NCI-H1417 treated with DMSO at 0.1 percent for 48 hours (cell line): ENCODE measurements at places on chromosomes 6 and 20.

DNA sequence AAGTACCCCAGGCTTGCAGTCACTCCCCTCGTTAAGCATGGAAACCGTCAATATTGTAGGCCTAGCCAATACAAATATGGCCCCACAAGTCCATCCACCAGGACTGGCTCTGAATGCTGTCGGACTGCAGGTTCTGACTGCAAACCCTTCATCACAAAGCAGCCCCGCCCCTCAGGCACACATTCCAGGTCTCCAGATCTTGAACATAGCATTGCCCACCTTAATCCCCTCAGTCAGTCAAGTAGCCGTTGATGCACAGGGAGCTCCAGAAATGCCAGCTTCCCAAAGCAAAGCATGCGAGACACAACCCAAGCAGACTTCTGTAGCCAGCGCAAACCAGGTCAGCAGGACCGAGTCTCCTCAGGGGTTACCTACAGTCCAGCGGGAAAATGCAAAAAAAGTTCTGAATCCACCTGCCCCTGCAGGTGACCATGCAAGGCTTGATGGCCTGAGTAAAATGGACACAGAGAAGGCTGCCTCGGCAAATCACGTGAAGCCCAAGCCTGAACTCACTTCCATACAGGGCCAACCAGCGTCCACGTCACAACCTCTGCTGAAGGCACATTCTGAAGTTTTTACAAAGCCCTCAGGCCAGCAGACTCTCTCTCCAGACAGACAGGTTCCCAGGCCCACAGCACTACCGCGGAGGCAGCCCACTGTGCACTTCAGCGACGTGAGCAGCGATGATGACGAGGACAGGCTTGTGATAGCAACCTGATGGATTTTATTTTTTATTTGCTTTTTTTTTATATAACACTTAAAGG lies 126.2 kb upstream of the EDN1 start:
- DNase-seq: no peak

GRCh38 chr6:37029249-37029971 lies 24.0 kb downstream of the FGD2 start:
- no peak for DNase-seq

GRCh38 chr6:169172456-169172855 lies 81.2 kb downstream of the THBS2 start:
- no peak for DNase-seq

- DNase-seq: no peak
Observed at GRCh38 chr20:57939499-57939898, 229.7 kb upstream of the PMEPA1 start.

DNA sequence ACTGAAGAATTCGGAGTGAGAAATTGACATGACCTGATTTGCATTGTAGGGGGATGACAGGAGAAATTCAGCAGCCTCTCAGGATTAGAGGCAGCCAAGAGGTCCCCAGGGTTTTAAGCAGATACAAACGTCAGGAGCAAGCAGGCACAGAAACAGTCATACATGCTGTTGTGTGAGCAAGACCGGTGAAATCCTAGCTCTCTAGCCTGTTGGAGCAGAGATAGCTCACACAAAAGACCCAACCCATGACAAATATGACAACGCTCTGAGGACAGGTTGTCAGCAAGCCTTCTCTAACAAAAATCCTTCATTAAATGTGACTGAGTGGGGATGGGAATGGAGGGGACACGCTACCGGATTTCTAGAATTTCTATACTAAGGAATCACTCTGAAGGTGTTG lies 23.0 kb upstream of the AKAP12 start:
- no peak for DNase-seq

DNA sequence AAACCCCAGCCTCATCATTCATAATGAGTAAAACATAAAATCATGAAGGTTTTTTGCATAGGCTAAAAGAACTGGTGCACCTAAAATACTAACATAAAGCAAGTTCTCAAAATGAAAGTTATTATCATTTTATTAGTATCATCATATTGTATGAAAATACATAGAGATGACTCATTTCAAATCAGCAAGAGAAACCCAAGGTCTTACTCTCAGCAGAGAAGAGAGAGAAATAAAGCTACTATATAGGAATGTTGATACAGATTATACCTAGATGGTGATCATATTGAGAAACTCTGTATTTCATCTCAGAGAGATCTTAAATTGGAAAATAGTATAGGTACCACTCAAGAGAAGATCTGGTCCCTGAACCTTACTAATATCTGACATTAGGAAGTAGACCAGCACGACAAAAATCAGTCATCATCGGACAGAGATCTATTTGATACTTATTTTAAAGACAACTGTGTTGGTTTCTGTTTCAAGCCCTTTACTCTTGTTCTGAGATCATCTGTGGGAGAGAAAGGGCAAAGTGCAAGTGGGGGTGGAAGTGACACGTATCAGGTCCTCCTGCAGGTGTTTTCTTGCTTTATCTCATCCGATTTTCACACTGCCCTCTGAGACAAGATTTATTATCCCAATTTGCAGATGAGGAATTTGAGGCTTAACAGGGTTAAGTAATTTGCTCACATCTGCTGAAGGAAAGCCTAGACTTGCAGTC lies 532.3 kb downstream of the MAFB start:
- DNase-seq: no peak

GRCh38 chr6:138278326-138278725 lies 60.0 kb upstream of the PBOV1 start:
- no peak for DNase-seq

DNA sequence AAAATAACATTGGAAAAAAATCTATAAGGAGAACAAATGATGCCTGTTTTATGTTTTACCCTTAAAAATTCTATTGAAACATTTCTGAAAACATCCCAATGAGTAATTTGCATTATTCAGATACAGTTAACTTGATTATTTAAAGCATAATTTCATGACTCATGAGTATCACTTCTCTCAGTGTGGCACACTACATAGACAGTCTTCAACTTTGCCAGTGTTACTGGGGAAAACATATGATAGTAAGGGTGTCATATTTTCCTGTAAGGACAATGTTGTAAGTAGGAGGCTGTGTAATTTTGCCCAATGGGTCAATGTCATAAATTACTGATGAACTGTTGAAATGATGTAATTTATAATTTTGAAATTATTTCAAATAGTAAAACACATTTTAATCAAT lies 125.5 kb downstream of the PHACTR1 start:
- no peak for DNase-seq

- no peak for DNase-seq
Observed at GRCh38 chr6:157791450-157791849, 31.6 kb upstream of the SNX9 start.

DNA sequence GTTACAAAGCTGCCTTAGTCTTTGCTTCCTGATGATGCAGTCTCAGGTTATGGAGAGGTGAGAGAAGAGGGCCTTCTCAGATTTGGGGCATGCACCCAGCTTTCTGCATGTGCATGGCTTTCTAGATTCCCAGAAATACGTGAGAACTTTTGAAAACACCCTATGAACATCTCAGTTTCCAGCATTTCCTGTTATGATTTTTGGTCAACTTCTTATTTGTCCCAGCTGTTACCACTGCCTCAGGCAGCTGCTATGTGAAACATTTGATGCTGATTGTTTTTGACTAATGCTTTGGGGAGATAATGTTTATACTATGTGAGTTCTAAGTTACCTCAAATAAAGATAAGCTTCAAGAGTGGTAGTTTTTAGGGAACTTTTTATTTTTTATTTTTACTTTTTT lies 9.5 kb upstream of the SNAP25 start:
- DNase-seq: no peak

DNA sequence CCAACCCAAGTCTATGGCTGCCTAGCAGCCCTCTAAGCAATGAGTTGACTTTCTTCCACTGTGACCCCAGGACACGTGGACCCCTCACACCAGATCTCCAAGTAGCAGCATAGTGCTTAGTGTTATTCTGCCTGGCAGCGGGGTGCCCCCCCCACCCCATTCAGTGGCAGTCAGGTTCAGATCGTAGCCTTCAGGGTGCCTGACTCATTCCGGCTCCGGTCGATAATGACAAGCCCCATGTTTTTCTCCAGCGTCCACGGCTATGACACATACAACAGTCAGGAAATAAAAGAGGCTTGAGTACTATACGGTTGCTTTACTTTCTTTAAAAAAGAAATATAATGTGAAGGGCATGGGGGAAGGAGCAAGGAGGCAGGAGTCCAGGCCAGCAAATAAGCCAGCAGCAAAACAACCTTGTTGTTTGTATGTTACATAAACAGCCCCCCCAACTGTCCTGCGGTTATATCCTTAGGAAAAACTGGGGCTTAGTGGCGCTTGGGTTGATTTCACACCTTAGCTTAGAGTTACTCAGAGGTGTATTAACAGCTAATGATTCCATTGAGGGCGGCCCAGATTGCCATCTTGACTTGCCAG lies 23.1 kb downstream of the GNAS start:
- DNase-seq: no peak

DNA sequence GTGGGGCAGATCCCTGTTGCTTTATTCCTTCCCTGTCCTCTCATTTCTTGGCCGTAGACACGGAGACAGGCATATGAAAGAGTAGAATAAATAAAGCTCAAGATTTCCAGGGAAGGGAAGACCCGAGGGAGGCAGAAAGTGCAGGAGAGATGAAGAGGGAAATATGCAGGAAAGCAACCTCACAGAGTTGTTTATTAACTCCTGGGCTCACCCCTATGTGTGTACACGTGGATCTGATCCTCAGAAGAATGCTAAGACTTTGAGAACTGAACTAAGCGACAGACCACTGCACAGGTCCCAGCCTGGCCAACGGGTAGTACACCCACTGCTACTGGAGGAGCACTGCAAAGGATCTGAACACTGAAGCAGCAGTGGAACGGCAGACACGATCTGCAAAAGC lies 156.2 kb downstream of the KIF16B start:
- DNase-seq: no peak
